ENCODE measurements at places on chromosomes 2 and 18.

GRCh38 chr2:37389989-37390765, 45.7 kb downstream of the QPCT start:
- peaks cover 3% of the 10 kb centered on the region for H3K27me3 ChIP-seq
- DNase-seq: peak; percentile 76
- peak overlapping the region; percentile 33 for H3K27ac ChIP-seq

DNA sequence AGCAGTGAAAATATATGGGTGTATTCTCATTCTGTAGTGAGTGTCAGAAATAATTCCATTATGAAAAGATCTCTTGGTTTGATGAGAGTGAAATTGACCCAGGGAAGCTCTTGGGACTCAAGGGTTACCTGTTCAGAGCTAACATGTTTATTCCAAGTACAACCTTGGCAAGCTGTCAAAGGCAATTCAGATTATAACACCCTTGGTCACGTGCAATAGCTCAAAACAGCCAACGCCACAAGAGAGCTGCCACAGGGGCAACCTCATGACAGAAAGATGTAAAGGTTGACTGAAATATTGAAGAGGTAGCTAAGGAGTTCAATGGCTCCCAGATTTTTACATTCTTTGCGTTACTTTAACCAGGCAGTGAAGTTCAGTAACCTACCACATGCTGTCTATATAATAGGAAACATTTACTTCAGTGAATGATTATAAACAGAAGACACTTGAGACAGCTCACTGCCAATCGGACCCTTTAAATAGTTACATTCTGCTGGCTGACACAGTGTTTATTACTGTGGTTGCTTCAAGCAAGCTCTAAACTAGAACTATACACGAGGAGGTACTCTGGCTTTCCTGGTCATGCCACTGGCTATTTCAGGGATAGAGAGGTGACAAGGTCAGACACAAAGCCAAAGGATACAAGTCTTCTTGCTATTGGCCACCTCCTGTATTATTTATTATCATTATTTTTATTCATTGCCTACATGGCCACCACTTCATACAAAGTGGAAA, 187.3 kb downstream of the PID1 start:
- no peak for DNase-seq
- no peaks in the 10 kb centered on the region for H3K27me3 ChIP-seq
- H3K4me3 ChIP-seq: no peak overlapping the region
- H3K27ac ChIP-seq: no peak overlapping the region

- H3K4me3 ChIP-seq: no peak overlapping the region
- peaks cover 55% of the 10 kb centered on the region for H3K27me3 ChIP-seq
- H3K27ac ChIP-seq: no peak overlapping the region
- H3K4me1 ChIP-seq: no peaks in the 10 kb centered on the region
- no peaks in the 10 kb centered on the region for H3K36me3 ChIP-seq
These were observed 3.1 kb downstream of the TWIST2 start for GRCh38 chr2:238851026-238851425.

DNA sequence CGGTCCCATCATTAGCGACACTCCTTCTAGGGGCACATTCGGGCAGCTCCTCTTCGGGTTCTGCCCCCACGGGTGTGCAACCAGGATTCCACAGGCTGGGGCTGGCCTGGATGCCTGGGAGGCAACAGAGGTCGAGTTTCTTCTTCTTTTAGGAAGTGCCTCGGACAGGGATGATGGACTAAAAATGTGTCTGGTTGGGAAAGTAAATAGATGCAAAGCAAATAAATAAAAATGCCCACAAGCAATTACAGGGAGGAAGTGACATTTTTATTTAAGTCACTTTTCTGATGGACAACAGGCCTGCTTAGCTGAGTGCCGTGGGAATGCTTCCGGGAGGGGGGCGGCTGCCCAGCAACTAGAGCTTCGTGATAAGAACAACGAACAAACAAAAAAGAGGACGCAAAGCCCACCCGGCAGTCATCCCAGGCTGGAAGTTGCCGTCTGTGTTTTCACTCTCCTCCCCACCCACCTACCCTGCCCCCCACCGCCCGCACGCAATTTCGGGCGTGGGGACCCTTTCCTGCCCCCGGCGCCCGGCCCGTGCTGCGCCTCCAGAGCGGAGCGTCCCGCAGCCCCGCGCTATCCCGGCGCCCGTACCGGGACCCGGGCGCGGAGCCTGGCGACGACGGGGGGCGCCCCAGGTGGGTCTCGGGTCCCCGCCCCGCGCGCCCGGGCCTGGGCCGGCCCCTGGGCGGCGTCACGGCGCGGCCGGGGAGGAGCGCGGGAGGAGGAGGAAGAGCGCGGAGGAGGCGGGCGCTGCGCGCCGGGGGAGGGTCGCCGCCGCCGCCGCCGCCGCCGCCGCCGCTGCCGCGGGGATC, 412 bp upstream of the NCK2 start:
- H3K36me3 ChIP-seq: peaks cover 34% of the 10 kb centered on the region
- H3K27me3 ChIP-seq: no peaks in the 10 kb centered on the region
- H3K4me1 ChIP-seq: peaks cover 59% of the 10 kb centered on the region
- H3K4me3 ChIP-seq: peak overlapping the region; percentile 76

DNA sequence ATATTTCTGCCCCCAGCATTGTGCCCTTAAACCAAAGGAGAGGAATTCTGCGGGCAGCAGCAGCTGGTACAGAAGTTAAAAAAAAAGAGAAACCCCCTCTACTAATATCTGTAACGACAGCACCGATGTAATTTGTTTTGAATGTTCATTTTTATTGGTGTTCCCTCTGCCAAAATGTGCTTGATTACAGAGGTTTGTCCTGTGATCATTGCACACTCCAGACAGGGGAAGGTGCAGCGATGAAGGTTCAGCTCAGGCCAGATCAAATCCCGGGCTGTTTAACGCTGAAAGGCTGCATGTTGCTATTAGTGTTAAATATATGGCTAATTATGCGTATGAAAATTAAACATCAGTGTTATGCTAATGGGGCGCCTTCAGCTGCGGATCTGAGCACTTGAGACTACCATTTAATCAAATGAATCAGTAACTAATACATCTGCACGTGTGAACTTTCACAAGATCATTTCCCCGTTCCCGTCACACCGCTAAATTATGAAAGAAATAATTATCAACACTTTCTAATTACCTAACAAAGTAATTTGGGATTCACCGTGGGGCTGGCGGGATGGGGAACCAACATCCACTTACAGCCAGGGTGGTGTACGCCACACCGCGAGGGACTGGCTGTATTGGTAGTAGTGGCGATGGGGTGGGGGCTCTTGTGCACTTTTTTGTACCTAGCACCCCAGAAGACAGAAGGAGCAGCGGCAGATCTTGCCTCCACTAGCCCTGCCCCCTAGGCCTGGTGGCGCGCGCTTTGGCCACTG, 1.5 kb upstream of the DLX1 start:
- H3K4me3 ChIP-seq: peak overlapping the region; percentile 65
- peaks cover 51% of the 10 kb centered on the region for H3K4me1 ChIP-seq
- peak overlapping the region; percentile 24 for H3K27ac ChIP-seq
- peak; percentile 43 for DNase-seq
- peaks cover 97% of the 10 kb centered on the region for H3K27me3 ChIP-seq
- no peaks in the 10 kb centered on the region for H3K36me3 ChIP-seq

DNA sequence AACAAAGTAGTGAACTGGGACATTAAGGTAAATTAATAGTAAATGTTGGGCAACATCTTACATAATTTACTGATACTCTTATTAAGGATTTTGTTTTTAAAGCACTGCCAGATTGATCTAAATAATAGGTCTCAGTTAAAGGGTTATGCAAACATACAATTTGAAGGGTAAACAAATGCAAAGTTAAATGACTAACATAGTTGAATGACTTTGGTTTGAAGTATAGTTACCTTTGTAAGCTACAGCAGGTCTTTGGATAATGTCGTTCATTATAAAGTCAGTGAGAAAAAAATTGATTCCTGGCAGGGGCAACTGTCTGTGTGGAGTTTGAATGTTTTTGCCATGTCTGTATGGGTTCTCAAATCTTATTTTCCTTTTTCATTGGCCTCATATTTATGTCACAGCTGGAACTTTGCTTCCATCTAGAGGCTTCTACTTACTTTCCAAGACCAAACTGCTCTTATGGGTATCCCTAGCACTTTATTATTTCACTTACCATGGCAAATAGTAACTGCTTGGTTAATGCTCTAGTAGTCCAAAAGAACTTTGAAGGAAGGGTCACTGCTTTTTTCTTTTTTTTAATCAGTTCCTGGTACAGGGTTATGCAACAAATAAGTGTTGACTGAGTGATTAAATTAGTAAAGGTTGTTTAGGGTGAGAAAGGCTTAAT, 107.8 kb downstream of the NBEAL1 start:
- H3K4me3 ChIP-seq: no peak overlapping the region
- no peak for DNase-seq
- H3K27me3 ChIP-seq: no peaks in the 10 kb centered on the region
- H3K36me3 ChIP-seq: no peaks in the 10 kb centered on the region
- H3K4me1 ChIP-seq: no peaks in the 10 kb centered on the region

GRCh38 chr2:233976690-233977294, 59.6 kb downstream of the TRPM8 start:
- no peak overlapping the region for H3K27ac ChIP-seq
- H3K4me3 ChIP-seq: no peak overlapping the region
- peaks cover 37% of the 10 kb centered on the region for H3K4me1 ChIP-seq
- no peaks in the 10 kb centered on the region for H3K27me3 ChIP-seq

- H3K36me3 ChIP-seq: no peaks in the 10 kb centered on the region
- no peak overlapping the region for H3K27ac ChIP-seq
- no peak overlapping the region for H3K4me3 ChIP-seq
- DNase-seq: no peak
- no peaks in the 10 kb centered on the region for H3K4me1 ChIP-seq
These were observed 1635.0 kb upstream of the ACVR2A start for GRCh38 chr2:146209842-146210275.

DNA sequence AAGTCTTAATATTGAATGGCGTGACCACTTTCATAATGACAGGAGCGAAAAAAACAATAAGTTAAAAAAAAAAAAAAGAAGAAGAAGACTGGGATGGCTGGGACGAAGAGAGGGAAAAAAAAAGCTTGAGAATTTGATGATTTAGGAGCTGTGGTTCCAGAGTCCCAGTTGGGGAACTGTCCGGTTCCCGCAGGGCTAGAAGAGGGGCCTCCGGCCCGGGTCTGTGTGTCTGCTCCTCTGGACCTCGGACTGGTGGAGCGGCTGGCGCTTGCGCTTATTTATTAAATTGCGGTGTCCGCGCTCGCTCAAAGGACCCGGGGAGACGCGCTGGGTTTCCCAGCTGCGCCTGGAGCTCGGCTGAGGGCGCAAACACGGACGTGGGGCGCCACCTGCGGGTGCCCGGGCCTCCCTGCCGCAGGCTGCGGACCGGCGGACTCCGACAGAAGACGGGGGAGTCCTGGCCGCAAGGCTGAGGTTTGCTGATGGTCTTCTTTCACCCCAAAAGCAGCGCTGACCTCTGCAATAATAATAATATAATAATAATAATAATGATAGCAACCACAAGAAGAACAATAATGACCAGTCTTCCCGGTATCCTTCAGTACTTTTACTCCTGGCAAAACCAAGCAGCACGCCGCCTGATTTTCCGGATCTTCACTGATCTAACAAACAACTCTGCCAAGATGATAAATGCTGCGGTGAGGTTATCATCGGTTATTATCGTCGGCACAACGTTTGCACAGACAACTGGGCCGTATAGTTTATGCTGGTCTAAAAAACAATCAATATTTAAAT, at the start of gene CBLN2:
Gene CBLN2 (minus strand): TSS at position 251 of the 795 bp plus-strand sequence. CDS start 2,182 bp downstream, outside the sequence.
- peaks cover 36% of the 10 kb centered on the region for H3K27me3 ChIP-seq
- no peak within 1 kb of the TSS for H3K4me3 ChIP-seq
- peaks cover 5% of the 10 kb centered on the region for H3K36me3 ChIP-seq
- no peak within 1 kb of the TSS for H3K27ac ChIP-seq

- peaks cover 54% of the 10 kb centered on the region for H3K27me3 ChIP-seq
- H3K4me1 ChIP-seq: peaks cover 24% of the 10 kb centered on the region
- H3K36me3 ChIP-seq: peaks cover 2% of the 10 kb centered on the region
- no peak overlapping the region for H3K4me3 ChIP-seq
- no peak for DNase-seq
- H3K27ac ChIP-seq: no peak overlapping the region
These were observed 3.3 kb downstream of the AGAP1 start for GRCh38 chr2:235497096-235497495.

DNA sequence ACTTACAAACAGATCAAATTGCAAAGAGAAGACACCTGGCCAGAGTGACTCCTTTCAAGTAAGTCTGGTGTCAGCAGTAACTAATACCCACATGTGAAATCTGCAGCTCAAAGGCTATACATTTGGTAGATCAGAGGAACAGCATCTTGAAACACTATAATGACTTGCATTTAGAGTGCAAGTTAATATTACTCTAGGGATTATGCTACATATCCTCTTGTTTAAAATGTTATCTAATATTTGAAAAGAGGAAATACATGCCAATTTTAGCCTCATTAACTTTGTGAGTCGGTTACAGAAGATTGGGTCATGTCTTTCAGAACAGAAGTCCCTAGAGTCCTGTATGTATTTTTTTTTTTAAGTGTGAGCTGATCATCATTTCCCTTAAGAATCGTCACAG, 15.2 kb downstream of the LANCL1 start:
- peaks cover 1% of the 10 kb centered on the region for H3K4me1 ChIP-seq
- no peak overlapping the region for H3K4me3 ChIP-seq
- DNase-seq: no peak
- H3K27me3 ChIP-seq: no peaks in the 10 kb centered on the region
- H3K27ac ChIP-seq: no peak overlapping the region

DNA sequence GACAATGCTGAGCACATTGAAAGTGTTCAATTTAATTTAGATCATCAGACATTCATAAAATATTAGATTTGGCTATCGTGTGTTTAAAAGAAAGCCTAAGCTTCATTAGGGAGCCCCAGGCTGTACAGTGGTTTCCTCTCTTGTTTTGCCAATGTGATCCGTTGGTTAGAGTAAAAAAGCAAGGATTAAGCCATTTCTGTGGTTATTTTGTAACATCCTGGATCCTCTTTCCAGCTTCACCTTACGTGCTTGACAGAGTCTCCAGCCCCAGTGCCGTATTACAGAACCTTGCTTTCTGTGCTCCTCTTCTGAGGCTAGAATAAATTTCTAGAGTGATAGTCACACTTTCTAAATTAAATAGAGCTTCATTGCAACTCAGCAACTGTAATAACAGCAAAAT, 289.3 kb upstream of the LINC00305 start:
- no peaks in the 10 kb centered on the region for H3K36me3 ChIP-seq
- DNase-seq: no peak

DNA sequence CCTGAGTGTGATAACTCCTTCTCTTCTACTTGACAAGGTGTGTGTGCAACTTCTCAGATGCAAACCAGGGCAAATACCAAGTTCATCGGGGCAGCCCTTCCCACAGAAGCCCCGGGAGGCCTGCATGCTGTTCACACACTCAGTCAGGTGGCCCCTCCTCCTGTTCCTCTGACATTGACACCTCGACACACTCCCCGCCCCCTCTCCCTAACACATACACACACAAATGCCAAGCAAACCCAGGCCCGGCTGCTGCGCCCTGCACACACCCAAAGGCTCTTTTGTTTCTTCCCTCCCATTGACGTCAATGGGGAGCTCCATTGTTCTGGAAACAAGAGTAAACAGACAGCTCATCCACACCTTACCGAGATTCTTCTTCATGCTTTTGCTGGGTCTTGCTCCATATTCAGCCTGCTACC, 1.7 kb upstream of the PER2 start:
- H3K4me1 ChIP-seq: peaks cover 25% of the 10 kb centered on the region
- peak overlapping the region; percentile 96 for H3K27ac ChIP-seq
- peak overlapping the region; percentile 84 for H3K4me3 ChIP-seq
- H3K36me3 ChIP-seq: no peaks in the 10 kb centered on the region

All from activated CD8-positive, alpha-beta memory T cell treated with anti-CD3 and anti-CD28 coated beads, Interleukin-2, amount 10 ng/mL, durations not matched to agents 7 days and 5 days (primary cell).